ELR (cell line): ENCODE measurements at places on chromosomes 12 and 14.

- DNase-seq = peak; percentile 63
These were observed 197.0 kb upstream of the AMIGO2 start for GRCh38 chr12:47276621-47277309.

DNA sequence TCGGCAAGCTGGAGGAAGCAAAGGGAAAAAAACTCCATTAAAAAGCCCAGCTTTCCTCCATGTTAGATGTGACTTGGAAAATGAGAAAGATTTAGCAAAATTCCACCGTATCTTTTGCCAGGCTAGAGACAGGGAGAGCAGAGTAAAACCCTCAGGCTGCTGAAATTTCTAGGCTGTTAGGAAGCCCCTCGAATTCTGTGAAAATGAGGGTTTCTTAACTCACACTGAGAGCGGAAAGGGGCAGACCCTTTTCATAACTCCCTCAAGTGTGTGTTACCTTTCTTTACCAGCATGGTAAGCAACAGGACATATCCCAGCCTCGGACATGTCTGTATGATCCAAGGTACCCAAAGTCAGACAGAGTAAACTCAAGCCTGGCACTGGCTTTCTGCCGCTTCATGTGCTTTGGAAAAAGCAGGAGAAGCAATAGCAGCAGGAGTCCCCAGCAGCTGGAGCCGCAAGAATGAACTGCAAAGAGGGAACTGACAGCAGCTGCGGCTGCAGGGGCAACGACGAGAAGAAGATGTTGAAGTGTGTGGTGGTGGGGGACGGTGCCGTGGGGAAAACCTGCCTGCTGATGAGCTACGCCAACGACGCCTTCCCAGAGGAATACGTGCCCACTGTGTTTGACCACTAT, at the start of gene RHOJ:
Gene RHOJ, plus strand, starts transcription at position 37 of the 637 bp plus-strand sequence. Its CDS starts 427 bp downstream, at position 464.
- peak; percentile 14 for DNase-seq

- peak; percentile 40 for DNase-seq
These were observed 54.9 kb upstream of the SCN8A start for GRCh38 chr12:51536159-51536558.

DNA sequence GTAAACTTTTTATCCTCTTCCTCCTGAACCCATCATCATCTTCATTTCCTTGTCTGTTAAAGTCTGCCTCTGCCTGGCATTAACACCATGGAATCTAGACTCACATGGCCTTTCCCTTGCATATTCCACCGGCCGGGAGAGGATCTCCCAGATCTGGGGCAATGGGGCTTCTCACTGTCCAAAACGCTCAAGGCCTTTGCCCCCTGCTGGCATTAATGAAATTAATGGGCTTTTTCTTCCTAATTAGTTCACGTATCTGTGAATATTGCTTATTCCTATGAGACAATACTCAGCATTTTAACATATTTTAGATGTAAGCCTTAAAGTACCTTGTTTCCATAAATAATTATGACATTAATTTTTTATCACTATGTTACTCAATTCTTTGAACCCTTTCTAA, 42.9 kb upstream of the CAPRIN2 start:
- peak; percentile 22 for DNase-seq

DNA sequence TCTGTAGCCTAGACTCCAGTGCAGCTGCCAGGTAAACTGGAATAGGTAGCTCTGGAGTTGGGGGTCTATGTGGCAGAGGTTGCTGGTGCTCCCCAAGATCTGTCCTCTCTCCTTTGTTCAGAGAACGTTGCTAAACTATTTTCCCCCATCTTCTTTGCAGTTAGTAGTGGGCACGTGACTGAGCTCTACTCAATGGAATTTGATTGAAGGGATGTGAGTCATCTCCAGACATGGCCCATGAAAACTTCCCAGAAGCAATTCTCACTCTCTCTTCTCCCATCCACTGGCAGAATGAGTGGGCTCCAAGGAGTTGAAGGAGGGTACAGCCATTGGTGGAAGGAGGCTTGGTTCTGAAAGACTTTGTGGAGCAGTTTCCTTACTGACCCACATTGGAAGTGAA, 44.0 kb downstream of the PAH start:
- DNase-seq = peak; percentile 1

DNA sequence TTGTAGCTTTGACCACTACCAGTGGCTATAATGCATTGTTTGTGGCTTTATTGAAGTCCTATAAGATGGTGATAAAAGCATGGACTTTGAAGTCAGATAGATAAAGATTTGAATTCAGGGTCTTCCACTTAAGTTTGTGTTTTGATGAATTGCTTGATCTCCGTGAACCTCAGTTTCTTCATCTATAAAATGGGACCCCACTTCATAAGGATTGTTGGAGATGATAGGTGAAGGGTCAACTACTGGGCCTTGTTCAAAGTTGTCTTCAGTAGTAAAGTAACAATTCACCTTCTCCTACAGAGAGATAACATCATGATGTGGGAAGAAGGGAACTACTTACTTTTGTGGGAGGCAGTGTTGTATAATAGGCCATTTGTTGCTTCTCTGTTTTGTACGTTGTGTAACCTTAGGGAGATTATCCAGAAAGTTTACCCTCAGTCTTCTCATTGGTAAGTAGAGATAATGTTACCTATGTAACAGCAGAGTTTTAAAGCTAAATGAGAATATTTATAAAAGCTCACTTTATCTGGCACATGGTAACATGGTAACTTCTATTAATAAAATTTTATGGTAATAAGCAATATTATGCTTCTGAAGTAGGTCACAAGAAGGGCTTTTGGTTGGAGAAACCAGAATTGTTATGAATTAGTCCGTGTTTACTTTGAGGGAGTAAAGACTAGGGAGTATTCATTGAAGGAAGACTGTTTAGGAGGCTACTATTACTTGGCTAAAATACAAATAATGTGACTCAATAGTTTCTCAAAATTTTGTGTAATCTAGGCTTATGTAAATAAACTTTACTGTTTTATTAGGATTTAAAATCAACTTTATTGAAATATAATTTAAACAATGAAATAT, 15.1 kb downstream of the ADIPOR2 start:
- DNase-seq = no peak

DNA sequence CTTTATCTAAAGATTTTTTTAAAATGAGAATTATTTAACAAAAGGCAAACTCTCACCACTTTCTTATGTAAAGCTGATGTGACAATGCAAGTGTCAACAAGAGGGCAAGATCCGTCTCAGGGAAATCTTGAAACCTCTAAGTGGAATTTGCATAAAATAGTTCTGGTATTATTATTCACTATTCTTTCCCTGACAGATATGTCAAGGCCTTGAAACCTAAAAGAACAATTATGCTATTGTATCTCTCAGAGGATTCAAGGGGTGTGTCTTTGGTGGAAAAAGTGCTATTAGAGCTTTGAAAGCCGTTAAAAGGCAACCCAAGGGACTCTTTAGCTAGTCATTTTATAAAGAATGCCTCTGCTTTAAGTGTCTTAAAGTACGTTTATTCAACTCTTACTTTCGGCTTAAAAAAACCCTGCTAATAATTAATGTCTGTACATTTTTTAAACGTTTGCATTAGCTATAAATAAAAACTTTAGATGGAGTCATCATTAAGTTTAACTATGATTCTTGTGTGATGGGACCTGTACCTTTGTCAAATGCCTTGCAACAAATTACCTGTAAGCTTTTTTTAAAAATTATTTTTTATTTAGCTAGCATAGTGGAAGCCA, 585.5 kb downstream of the VRK1 start:
- DNase-seq = no peak

- no peak for DNase-seq
These were observed 457.6 kb downstream of the EGLN3 start for GRCh38 chr14:33493266-33493665.

- DNase-seq = no peak
These were observed 36.7 kb upstream of the GPATCH2L start for GRCh38 chr14:76115010-76115422.

GRCh38 chr12:29743801-29744200, 39.9 kb downstream of the TMTC1 start:
- no peak for DNase-seq

DNA sequence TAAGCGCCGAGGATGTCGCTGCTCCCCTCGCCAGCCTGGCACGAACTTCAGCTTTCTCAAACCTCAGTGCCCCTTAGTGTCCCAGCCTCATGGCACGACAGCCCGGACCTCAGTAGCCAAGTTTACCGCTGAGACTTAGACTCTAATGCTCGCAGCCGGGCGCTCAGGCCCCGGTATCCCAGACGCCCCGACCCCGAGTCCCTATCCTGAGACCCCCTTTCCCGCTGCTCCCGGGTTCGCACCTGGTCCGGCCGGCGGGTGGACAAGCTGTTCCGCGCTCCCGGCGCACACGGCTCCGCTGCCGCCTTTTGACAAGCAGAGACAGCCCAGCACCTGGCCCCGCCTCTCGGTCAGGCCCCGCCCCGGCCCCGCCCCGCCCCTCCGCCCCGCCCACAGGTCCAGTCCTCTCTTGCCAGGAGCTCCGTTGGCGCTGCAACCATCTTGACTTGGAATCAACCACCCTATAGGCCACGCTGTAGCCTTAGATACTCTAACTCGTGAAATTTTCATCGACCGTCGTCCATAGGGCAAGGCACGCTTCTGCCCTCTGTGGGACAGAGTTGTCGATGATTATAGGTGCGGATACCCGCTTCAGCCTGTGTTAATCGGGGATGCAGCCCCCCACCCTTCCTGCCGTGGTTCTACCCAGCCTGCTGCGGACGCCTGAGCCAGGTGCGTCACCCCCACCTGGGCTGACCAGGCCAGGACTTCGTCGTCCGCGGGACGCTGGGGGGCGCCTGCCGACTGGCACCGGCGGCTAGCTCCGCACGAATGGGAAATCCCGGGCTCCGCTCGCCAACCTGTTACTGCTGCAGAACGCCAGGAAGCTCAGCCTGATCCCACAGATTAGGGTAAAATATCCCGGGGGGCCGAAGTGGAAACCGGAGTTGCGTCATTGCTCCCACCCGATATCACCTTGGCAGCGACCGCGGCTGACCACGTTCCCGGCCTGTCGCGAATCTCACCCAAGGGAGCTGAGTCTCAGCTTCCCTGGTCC, at the start of gene VDR:
Gene VDR, minus strand, starts transcription at position 282 of the 997 bp plus-strand sequence. CDS start 25,881 bp downstream, outside the sequence.
- DNase-seq = peak; percentile 85

DNA sequence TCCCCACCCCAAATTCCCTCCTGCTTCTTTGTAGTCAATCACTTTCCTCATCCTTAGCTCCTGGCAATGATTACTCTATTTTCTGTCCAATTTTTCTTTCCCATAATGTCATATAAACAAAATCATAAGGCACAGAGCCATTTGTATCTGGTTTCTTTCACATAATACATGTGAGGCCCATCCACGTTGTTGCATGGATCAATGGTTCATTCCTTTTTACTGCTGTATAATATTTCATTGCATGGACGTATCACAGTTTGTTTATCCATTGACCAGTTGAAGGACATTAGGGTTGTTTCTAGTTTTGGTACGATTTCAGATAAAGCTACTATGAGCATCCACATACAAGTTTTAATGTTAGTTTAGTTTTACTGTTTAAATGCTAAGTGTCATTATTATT, 13.7 kb upstream of the MED13L start:
- DNase-seq = no peak

DNA sequence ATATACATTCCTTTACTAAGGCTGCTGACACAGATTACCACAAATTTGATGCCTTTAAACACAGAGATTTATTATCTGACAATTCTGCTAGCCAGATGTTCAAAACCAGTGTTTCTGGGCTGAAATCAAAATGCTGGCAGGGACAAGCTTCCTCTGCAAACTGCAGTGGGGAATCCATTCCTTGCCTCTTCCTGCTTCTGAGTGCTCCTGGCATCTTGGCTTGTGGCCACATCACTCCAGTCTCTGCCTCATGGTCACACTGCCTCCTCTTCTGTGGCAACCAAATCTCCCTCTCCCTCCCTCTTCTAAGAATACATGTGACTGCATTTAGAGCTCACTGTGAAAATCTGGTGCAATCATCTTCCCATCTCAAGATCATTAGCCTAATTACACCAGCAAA, 235.7 kb downstream of the TTC8 start:
- DNase-seq = no peak

GRCh38 chr12:26298785-26299621, 103.6 kb downstream of the SSPN start:
- peak; percentile 91 for DNase-seq

GRCh38 chr14:84253326-84253725, 1276.6 kb upstream of the FLRT2 start:
- peak; percentile 2 for DNase-seq

DNA sequence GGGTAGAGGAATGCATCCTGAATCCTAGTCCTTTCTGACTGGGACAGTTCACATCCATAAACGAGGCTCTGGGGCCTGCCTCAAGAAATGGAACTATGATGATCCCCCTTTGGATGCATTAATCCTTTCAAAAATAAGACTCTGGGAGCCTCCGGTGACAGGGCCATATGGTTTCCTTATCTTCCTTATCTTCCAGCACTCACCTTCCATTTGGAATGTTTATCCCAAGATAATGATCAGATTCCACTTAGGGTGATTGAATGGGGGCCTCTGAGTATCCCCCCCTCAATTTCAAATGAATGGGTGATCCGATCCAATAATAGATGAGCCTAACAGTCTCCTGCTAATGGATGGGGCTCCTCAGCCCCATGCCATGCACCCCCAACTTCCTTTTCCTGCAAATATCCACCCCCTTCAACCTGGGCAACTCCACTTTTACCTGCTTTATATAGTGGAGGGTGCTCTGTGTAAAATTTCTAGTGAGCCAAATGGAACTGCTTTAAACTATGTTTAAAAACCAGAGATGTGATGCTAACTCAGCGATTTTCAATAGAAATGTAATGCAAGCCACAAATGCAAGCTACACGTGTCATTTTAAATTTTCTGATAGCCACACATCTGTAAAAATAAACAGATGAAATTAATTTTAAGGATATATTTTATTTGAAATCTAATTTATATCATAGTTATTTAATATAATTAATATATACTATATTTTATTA, 157.8 kb downstream of the ZFP36L1 start:
- no peak for DNase-seq

- no peak for DNase-seq
These were observed 149.4 kb upstream of the PLEKHG7 start for GRCh38 chr12:92553389-92553788.

DNA sequence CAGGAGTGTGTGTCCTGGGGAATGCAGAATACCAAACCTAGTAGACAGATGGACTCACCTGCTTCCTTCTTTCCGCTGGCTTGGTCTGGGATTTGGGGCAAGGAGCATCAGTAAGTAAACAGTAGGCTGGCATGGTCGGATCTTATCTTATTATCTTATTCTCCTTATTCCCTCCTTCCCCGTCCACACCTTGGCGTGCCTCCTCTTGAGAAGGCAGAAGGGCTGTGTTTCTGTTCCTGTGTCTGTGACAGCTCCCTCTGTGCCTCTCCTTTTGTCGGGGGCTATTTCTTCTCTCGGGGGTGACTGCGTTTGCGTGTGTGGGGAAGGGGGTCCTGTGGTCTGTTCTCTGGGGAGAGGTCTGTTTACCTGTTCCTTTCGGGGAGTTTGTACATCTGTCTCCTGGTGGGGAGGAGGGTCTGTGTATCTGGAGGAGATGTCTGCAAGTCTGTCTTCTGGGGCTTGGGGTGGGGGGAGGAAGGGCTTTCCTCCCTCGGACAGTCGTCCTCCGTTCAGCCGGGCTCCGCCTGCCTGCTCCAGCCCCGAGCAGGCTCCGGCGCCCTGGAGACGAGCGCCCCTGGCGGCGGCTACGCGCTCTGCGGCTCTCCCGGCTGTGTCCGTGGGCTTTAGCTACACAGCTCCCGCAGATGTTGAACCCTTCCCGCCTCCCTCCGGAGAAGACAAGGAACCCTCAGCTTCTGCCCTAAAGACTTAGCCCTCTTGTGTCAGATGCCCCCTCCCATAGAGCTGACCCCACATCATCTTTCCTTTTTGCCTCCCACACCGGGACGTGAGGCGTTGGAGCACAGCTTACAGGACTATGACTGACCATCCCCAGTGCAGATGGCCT, 4.4 kb downstream of the KRT86 start:
- peak; percentile 81 for DNase-seq

GRCh38 chr14:105010106-105010505, 10.8 kb downstream of the CDCA4 start:
- no peak for DNase-seq
